ENCODE measurements at places on chromosomes 12 and 14.

DNA sequence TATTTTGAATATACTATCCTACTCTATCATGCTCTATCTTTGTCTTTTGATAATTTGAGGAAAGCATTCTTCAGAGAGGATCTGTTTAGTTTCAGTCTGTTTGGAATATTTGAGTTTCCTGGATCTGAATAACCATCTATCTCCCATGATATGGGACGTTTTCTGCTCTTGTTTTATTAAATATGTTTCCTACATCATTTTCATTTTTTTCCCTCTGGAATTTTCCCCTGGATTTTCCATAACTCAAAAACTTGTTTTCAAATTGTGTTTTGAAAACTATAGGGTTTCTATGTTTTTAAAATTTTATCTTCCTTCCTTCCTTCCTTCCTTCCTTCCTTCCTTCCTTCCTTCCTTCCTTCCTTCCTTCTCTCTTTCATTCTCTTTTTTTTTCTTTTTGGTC lies 974.2 kb downstream of the TMEM121 start:
- no peak for DNase-seq

- no peak for DNase-seq
These were observed 203.3 kb upstream of the NUDT4 start for GRCh38 chr12:93174473-93174872.

GRCh38 chr14:24279301-24280186 lies 8.1 kb upstream of the RABGGTA start:
- peak; percentile 69 for DNase-seq

DNA sequence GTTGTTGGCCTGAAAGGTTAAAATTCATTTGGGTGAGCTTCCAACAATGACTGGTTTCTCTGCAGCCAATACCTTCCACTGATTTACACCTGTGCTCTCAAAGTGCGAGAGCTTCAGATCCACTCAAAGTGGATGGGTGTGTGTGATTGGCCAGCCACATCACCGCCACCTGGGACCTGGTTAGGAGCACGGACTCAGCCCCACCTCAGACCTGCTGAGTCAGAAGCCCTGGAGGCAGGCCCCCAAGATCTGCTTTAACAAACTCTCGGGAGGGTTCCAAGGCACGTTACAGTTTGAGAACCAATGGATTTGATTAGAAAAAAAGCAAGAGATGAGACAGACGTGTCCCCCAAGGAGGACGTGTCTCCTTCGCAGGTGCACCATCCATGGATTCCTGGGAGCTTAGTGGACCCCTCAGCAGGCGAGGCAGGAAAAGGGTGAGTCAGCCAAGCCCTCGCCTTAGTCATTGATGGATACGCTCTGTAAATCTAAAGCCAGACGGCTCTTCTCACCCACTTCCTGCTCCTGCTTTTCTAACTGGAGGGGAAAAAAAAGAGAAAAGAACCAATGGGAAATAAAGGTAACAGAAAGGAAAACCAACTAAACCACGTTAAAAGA lies 24.5 kb downstream of the FZD10 start:
- DNase-seq: no peak

DNA sequence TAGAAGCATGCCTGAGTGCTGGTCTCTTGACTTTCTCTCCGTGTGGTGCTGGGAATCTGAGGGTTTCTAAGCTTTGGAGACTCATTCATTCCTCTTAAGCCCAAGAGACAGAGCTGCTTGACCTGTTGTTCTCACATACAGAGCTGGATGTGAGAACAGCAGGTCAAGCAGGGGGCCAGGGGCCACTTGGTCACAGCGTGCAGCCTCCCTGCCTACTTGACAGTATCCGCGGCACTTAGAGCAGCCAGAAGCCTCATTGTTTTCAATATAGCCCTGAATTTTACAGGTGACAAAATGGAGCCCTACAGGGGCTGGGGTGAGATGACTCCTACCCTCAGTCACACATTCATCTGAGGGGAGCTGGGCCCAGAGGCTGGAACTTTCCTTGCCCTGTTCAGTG lies 88.9 kb downstream of the ESRRB start:
- no peak for DNase-seq

GRCh38 chr14:70971560-70971959 lies 64.3 kb downstream of the PCNX1 start:
- no peak for DNase-seq

DNA sequence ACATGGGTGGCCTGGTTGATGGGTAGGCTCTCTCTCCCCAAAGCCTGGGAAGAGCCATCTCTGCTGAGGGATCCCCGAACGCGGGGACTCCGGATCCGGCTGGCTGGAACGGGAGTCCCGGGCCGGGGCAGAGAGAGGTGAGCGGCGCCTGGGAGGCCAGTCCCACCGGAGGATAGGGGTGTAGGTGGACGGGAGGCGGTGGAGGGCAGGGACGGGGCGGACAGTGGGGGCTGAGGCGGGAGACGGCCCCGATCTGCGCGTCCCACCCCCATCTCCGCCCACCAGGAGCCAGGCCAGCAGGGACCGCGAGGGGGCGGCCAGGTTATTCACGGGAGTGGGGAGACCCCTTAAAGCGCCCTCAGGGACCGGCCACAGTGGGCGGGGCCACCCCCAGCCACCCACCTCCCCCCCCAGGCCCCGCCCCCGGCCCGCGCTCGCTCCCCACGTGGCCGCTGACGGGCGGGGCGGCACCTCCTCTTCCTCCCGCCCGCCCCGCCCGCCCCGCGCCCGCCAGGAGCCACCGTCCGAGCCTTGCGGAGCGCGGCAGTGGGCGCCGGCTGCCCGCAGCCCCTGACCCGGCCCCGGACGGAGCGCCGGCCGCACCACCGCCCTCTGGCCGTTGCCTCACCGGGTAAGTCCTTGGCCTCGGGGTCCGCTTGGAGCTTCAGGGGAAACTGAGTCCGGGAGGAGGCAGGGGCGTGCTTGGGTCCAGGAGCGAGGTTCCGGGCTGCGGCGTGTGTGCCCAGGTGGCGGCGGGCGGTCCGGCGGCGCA lies at the start of gene INF2:
INF2 (plus strand) TSS at position 510 of the 772 bp plus-strand sequence. CDS start 11,748 bp downstream, outside the sequence.
- DNase-seq: peak; percentile 72
